ENCODE measurements at places on chromosomes 6 and 20. TPM values are rescaled to one million over a fixed set of nuclear protein-coding genes. Genes with fewer than 3 reads are reported as not detected.

OPRM1 gene
- not detected for polyA plus RNA-seq

RREB1 gene
- polyA plus RNA-seq: 11.4 TPM

PLAGL1 gene
- 5.4 TPM for polyA plus RNA-seq

HSPA12B gene
- polyA plus RNA-seq: 21.7 TPM

PCSK2 gene
- 0.44 TPM for polyA plus RNA-seq

MMP24 gene
- polyA plus RNA-seq: 0.22 TPM

AVP gene
- not detected for polyA plus RNA-seq

ARMC2 gene
- 2.5 TPM for polyA plus RNA-seq

GJA10 gene
- not detected for polyA plus RNA-seq

SLC12A5 gene
- not detected for polyA plus RNA-seq

ANKRD6 gene
- polyA plus RNA-seq: 7.5 TPM

LY6G6D gene
- not detected for polyA plus RNA-seq

PNPLA1 gene
- polyA plus RNA-seq: not detected

SCUBE3 gene
- polyA plus RNA-seq: 1.2 TPM

SLCO4A1 gene
- polyA plus RNA-seq: 21.7 TPM

CGAS gene
- polyA plus RNA-seq: 1.0 TPM

PRKN gene
- polyA plus RNA-seq: 8.3 TPM

SEMG1 gene
- not detected for polyA plus RNA-seq

LY6G6C gene
- not detected for polyA plus RNA-seq

SLC17A2 gene
- polyA plus RNA-seq: not detected

ECT2L gene
- 1.2 TPM for polyA plus RNA-seq

CDYL gene
- polyA plus RNA-seq: 4.1 TPM

SLC17A9 gene
- polyA plus RNA-seq: 8.3 TPM

TMEM200A gene
- not detected for polyA plus RNA-seq

KIAA1586 gene
- 1.8 TPM for polyA plus RNA-seq

WFDC11 gene
- not detected for polyA plus RNA-seq

CTCFL gene
- not detected for polyA plus RNA-seq

LY6G5C gene
- 2.0 TPM for polyA plus RNA-seq

HAO1 gene
- polyA plus RNA-seq: not detected

SLC22A3 gene
- polyA plus RNA-seq: 0.71 TPM

HS3ST5 gene
- polyA plus RNA-seq: not detected

HRH3 gene
- polyA plus RNA-seq: not detected

TPBG gene
- 1.8 TPM for polyA plus RNA-seq

ZSWIM3 gene
- polyA plus RNA-seq: 1.5 TPM

PTCHD4 gene
- 0.01 TPM for polyA plus RNA-seq

BANF2 gene
- polyA plus RNA-seq: not detected

AFG1L gene
- polyA plus RNA-seq: 1.9 TPM

HLA-DOA gene
- 0.65 TPM for polyA plus RNA-seq

TEAD3 gene
- 28.3 TPM for polyA plus RNA-seq

MDFI gene
- polyA plus RNA-seq: 4.4 TPM

All from heart right ventricle (tissue), 16 donors.